ENCODE measurements at places on chromosomes 1 and 21.

- no peak for DNase-seq
Observed at GRCh38 chr1:179770887-179771502, 27.9 kb downstream of the FAM163A start.

- DNase-seq, result peak; percentile 86
Observed at GRCh38 chr1:11645670-11646265, 8.5 kb downstream of the FBXO2 start.

DNA sequence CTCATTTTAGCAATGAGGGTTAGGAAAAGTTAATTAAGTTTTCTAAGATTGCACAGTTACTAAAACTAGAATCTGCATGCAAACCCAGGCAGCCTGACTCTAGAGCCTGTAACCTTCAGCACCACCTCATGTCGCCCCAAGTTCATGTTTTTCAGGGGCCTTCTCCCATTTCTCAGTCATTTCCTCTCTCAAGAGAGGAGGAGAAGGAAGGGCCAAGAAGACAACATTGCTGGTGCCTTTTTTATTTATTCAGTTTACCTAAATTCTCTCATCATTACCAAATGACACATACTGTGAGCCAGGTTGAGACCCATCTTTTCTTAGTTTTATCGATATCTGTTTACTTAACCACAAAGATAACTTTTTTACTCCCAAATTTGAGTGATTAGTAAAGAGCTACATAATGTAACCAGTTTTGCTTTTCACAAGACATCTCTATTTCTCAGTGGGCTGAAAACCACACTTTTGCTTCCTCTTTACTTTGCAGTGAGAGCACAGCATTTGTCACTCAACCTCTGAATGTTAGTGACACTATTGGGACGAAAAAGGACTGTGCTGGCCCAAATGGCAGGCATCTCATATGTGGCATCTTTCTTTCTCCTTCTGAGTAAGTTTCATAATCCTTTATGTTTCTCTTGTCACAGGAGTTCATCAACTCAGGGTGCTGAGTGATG is at the start of gene CD101:
TSS of gene CD101 (plus strand) at position 507 of the 674 bp plus-strand sequence. CDS start at position 565, 58 bp downstream.
- DNase-seq, result no peak

- no peak for DNase-seq
Observed at GRCh38 chr1:93541045-93541444, 93.1 kb downstream of the FNBP1L start.

DNA sequence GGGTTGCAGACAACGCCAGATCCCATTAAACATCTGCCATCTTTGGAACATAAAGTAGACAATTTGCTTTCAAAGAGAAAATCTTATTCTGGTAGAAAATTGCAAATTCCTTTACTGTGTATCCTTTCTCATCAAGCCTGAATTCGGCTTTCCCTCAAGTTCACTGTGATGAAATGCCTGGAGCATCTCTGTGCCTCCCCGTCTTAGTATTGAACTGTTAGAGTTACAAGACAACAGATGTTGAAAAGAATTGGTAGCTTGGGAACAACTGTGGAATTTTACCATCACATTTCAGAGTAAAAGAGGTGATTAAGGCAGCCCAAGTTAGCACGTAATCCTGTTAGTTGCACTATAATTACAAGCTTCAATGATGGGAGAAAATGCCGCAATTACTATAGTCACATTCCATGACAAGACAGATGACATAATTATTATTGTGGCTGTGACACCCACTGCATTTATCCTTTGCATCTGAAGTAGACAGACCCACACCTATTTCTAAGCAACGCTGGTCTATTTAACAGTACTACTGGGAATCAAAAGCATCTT is 54.4 kb upstream of the B3GALNT2 start:
- DNase-seq, result no peak

DNA sequence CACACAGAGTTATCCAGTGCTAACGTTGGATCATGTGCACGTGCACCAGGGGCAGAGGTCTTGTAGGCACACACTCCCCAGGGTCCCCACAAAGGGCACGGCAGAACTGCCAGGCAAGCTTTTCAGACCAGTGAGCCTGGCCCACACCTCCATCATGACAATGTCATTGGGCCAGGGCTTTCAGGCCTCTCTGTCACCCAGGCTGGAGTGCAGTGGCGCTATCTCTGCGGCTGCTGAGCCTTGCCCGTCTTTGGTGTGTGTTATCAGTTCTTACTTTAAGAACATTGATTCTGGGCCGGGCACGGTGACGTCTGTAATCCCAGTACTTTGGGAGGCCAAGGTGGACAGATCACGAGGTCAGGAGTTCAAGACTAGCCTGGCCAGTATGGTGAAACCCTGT is 44.2 kb downstream of the PKNOX1 start:
- DNase-seq, result no peak

- DNase-seq, result no peak
Observed at GRCh38 chr1:75502776-75503175, 108.1 kb downstream of the SLC44A5 start.

DNA sequence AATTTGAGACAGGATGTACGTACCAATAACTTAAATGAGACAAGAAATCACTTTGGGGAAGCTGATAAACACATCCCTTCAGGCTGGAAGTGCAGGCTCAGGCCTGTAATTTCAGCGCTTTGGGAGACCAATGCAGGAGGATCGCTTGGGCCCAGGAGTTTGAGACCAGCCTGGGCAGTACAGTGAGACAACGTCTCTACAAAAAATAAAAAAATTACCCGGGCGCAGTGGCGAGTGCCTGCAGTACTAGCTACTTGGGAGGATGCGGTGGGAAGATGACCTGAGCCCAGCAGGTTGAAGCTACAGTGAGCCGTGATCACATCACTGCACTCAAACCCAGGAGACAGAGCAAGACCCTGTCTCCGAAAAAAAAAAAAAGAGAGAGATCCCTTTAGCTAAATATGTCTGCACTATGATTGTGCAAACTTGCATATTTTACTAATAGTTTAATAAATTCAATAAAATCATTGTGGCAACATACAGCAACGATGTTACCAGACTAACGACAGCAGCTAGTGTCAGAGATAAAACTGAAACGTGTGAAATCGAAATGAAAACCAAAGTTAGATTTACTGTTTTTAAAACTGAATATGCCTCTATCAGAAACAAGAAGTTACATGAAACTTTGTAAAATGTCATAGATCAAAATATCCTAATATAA is 54.7 kb downstream of the CD2 start:
- DNase-seq, result no peak

GRCh38 chr1:117659550-117660270 is 53.9 kb downstream of the TENT5C start:
- peak; percentile 97 for DNase-seq

DNA sequence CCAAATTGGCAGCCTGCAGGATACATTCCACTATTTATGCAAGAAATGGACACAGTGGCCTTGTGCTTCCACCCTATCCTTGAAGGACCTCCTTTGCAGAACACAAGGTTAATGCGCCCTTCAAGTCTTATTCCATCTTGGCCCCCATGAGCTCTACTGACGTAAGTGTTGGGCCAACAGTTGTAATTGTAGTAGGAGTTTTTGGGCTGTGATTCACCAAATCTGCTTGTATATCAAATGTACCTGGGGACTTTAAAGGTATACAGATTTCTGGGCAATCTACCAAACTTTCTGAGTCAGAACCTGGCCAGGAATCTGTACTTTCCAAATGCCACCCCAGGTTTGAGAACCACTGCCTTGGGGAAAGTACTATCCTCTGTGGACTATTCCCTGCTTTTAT is 100.9 kb upstream of the MARK1 start:
- DNase-seq, result no peak

DNA sequence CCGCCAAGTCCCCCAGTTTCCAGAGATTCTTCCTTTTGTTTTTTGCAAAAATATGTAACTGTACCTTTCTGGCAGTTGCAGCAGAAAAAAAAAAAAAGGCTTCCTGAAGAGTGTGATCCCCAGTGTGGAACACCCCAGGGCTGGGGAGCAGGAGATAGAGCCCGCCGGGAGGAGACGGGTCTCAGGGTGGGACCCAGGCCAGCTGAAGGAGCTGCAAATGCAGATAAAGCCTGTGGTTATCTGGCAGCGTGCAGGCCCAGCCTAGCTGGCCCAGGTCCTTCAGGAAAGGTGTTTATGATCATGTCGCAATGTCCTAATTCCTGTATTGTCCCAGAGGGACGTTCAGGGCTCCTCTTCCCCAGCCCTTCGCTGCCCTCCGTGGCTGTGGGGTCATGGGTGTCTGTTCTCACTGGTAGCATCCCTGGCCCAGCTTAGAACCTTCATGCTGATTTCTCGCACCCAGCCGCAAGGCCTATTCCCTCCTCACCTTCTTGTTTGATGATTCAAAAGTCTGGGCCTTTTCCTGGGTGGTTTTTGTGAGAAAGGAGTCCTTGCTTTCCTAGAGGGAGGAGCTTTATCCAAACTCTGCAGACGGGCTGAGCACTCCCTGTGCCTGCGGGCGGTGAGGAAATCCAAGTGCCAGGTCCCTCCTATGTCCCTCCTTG is 26.2 kb downstream of the RNF187 start:
- DNase-seq, result peak; percentile 99

DNA sequence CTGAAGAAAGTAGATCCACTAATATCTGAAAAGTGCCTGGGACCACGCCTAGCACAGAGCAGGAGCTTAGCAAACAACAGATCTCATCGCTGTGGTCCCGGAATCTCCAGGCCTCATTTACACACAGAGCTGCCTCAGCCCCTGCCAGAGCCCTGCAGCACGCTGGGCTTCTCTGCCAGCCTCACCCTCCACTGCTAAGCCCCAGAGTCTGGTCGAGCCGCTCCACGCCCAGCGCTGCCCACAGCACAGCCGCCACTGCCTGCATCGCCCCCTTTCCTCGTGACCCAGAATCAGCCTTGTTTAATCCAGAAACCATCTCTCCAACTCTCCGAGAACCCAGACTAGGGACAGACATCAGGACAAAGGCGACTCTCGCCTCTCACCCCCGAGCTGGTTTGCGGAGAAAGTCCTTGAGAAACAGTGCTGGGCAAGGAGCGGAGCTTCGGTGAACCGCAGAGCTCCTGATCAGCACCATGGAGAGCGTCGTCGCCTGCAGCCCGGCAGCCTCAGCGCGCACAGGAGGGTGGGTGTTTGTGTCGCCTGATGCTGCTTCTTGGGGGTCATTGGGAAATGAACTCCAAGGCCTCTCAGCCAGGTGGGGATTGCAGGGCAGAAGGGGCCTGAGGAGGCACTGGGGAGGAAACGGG is 145.1 kb downstream of the NPHP4 start:
- peak; percentile 32 for DNase-seq

DNA sequence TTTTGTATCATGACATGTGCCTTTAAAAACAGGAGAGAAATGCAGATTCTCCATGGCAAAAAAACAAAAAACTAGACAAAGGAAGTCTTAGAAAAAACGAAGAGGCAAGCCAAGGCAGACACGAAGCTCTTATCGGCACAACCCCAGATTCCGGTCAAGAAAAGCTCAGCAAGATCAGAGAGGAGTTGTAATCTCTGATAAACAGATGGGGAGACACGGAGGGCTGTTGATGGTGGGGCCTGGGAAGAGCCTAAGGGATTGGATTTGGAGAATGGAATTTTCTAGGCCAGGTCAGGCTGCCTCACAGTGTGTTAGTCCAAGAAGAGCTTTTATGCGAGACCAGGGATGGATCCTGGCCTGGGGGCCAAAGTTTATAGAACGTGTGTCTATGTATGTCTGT is 96.2 kb upstream of the AKT3 start:
- DNase-seq, result no peak

GRCh38 chr1:101124405-101124804 is 98.8 kb upstream of the DPH5 start:
- DNase-seq, result no peak

- no peak for DNase-seq
Observed at GRCh38 chr1:219223496-219223895, 49.8 kb downstream of the LYPLAL1 start.

GRCh38 chr1:91637539-91637994 is 136.9 kb downstream of the CDC7 start:
- DNase-seq, result no peak

DNA sequence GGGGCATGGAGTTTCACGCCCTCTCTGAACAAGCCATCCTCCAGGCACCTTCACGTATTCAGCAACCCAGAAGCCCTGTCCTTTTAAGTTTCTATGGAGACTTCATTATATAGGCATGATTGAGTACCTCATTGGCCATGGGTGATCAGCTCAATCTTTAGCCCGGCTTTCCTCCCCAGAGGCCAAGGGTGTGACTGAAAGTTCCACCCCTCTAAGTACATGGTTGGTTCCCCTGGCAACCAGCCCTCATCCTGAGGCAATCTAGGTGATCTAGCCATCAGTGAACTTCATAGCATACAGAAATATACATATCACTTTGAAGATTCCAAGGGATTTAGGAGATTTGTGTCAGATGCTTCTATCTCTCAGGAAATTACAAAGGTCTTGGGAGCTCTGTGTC is 21.3 kb upstream of the DHX9 start:
- no peak for DNase-seq

DNA sequence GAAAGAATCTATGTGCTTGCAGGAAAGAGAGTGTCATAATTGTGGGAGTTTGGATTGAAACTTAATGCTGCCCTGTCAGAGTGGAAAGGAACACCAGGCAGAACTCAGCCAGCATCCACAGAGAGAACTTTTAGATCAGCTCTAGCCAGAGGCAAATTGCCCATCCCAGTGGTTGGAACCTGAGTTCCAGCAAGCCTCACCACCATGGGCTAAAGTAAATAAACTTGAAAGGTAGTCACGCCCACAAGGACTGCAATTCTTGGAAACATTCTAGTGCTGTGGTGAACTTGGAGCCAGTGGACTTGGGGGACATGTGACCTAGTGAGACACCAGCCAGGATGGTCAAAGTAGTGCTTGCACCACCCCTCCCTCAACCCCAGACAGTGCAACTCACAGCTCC is 571.6 kb downstream of the LRRIQ3 start:
- DNase-seq, result no peak

GRCh38 chr1:35294809-35295208 is 26.3 kb downstream of the ZMYM4 start:
- no peak for DNase-seq

- peak; percentile 45 for DNase-seq
Observed at GRCh38 chr1:109388884-109389637, 8.7 kb downstream of the SORT1 start.

- DNase-seq, result no peak
Observed at GRCh38 chr1:204170494-204171155, 4.5 kb upstream of the REN start.

DNA sequence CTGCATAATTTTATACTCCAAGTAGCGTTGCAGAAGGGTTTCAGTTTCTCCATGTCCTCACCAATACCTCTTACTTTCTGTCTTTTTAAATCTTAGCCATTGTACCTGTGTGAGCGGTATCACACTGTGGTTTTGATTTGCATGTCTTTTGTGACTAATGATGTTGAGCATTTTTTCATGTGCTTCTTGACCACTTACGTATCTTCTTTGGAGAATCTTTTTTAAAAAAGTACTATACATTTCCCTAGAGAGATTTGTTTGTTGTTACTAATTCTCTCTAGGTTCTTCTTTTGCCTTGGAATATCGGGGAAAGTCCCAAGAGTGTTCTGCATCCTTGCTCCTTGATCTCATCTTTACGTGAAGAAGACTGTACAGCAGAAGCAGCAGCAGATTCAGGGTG is 81.8 kb upstream of the WARS2 start:
- no peak for DNase-seq

- no peak for DNase-seq
Observed at GRCh38 chr1:222523852-222524251, 24.1 kb downstream of the HHIPL2 start.

GRCh38 chr1:9038338-9038650 is 12.1 kb upstream of the SLC2A7 start:
- DNase-seq, result no peak

GRCh38 chr1:100927276-100927675 is 31.4 kb downstream of the SLC30A7 start:
- no peak for DNase-seq

- no peak for DNase-seq
Observed at GRCh38 chr1:226195144-226195543, 8.6 kb upstream of the ACBD3 start.

- no peak for DNase-seq
Observed at GRCh38 chr1:116224111-116224510, 112.9 kb downstream of the MAB21L3 start.

GRCh38 chr1:68188644-68189340 is 43.5 kb downstream of the WLS start:
- DNase-seq, result no peak
